ENCODE measurements at places on chromosomes 6 and 20. TPM values are rescaled to one million over a fixed set of nuclear protein-coding genes. Genes with fewer than 3 reads are reported as not detected.

DNA sequence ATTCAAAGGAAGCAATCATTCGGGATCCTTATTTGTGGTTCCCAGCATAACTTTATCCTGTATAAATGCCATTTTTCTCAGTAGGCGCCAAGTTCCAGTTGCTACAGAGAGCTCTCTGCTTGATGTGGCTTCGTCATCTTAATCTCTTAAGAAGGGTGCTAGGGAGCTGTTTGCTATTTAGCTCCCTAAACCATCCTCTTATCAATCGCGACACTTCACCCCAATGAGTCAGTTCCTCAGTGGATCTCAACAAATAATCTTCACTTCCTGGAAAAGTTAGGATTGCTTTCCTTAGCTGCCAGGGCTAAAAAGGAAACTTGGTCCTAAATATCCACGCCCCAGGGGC lies 1.3 kb upstream of the NKAIN2 start:
- no peak for DNase-seq

Gene ADGB
- not detected for total RNA-seq

DNA sequence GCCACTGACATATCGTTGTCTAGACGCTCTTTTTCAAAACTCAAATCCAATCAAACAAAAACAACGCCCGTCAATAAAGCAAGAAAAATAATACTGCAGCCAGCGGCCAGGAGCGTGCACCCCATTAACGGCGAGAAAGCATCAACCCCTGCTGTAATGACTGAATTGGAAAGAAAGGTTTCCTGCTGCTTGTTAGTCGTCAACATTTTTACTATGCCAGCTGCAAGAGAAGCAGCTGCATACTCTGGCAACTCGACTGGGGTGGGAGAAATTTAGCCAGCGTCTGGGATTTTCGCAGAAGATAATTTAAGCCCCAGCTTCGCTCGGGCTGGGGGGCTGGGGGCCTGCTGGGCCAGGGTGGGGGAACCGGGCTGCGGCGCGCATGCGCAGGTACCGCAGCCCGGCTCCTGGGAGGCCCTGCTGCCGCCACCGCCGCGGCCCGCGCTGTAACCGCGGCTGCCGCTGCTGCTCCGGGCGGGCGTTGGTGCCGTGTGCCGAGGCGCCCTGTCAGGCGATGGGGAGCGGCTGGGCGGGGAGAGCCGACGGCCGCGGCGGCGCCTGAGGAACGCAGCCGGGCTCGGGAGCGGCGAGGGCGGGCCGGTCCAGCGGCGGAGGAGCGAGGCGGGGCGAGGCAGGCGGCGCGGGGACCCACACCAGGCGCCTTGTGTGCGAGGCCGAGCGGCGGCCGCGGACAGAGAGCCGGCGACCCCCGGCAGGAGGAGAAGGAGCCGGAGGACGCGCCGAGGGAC lies 732 bp upstream of the STXBP5 start:
- peak; percentile 84 for DNase-seq

GRCh38 chr6:43240950-43241349 lies 2.3 kb upstream of the TTBK1 start:
- no peak for DNase-seq

Gene SPINT4
- not detected for total RNA-seq

All from lung microvascular endothelial cell (primary cell).